WTC11 (cell line): ENCODE measurements at places on chromosomes 11 and 22. TPM values are rescaled to one million over a fixed set of nuclear protein-coding genes. Genes with fewer than 3 reads are reported as not detected.

P2RX6 gene
- total RNA-seq: 0.13 to 0.69 TPM (median 0.30 TPM) in 3 replicates

TRPM5 gene
- total RNA-seq: 0.07 to 0.09 TPM in 2 of 3 replicates, not detected in the other

LYVE1 gene
- 0.24 to 0.37 TPM (median 0.32 TPM) in 3 replicates for total RNA-seq

LZTR1 gene
- 38.3 to 44.5 TPM (median 40.1 TPM) in 3 replicates for total RNA-seq

C22orf42 gene
- 0.61 to 0.78 TPM (median 0.69 TPM) in 3 replicates for total RNA-seq

SAA2 gene
- total RNA-seq: 4.1 to 8.2 TPM (median 5.0 TPM) in 3 replicates

IFITM5 gene
- total RNA-seq: not detected in 3 replicates

OR6A2 gene
- 0.07 to 0.27 TPM (median 0.07 TPM) in 3 replicates for total RNA-seq

TPBGL gene
- total RNA-seq: 0.37 to 0.78 TPM (median 0.60 TPM) in 3 replicates

ANKRD42 gene
- total RNA-seq: 5.7 to 6.6 TPM (median 5.8 TPM) in 3 replicates

OR52E5 gene
- total RNA-seq: not detected in 3 replicates

NPAS4 gene
- 0.27 to 0.79 TPM (median 0.44 TPM) in 3 replicates for total RNA-seq

IFITM10 gene
- 0.80 to 1.7 TPM (median 1.3 TPM) in 3 replicates for total RNA-seq

CARD18 gene
- total RNA-seq: not detected in 3 replicates

MAPK8IP2 gene
- 1.8 to 4.9 TPM (median 1.9 TPM) in 3 replicates for total RNA-seq

C11orf87 gene
- total RNA-seq: 0.20 to 0.25 TPM (median 0.23 TPM) in 3 replicates

TMEM121B gene
- 7.5 to 8.3 TPM (median 7.7 TPM) in 3 replicates for total RNA-seq

NCR3LG1 gene
- 2.0 to 2.7 TPM (median 2.5 TPM) in 3 replicates for total RNA-seq

CASP4 gene
- total RNA-seq: 0.44 to 0.73 TPM (median 0.69 TPM) in 3 replicates

BDNF gene
- 4.6 to 5.0 TPM (median 4.8 TPM) in 3 replicates for total RNA-seq

KRTAP5-8 gene
- total RNA-seq: not detected in 3 replicates

SCARF2 gene
- 17.4 to 26.3 TPM (median 17.5 TPM) in 3 replicates for total RNA-seq

RSF1 gene
- total RNA-seq: 71.3 to 79.8 TPM (median 72.8 TPM) in 3 replicates

APOL3 gene
- 0.26 to 0.60 TPM (median 0.32 TPM) in 3 replicates for total RNA-seq

CHRM1 gene
- not detected in 3 replicates for total RNA-seq
